CD8-positive, alpha-beta memory T cell (primary cell): ENCODE measurements at places on chromosomes 2 and 18.

GRCh38 chr2:202941771-202942170 is 29.7 kb downstream of the CARF start:
- no peak for DNase-seq

GRCh38 chr2:203675086-203675485 is 31.4 kb upstream of the CD28 start:
- DNase-seq, result no peak

GRCh38 chr2:227106845-227107759 is 56.9 kb downstream of the COL4A4 start:
- DNase-seq, result no peak

GRCh38 chr2:20617081-20617575 is 33.8 kb downstream of the HS1BP3 start:
- no peak for DNase-seq

DNA sequence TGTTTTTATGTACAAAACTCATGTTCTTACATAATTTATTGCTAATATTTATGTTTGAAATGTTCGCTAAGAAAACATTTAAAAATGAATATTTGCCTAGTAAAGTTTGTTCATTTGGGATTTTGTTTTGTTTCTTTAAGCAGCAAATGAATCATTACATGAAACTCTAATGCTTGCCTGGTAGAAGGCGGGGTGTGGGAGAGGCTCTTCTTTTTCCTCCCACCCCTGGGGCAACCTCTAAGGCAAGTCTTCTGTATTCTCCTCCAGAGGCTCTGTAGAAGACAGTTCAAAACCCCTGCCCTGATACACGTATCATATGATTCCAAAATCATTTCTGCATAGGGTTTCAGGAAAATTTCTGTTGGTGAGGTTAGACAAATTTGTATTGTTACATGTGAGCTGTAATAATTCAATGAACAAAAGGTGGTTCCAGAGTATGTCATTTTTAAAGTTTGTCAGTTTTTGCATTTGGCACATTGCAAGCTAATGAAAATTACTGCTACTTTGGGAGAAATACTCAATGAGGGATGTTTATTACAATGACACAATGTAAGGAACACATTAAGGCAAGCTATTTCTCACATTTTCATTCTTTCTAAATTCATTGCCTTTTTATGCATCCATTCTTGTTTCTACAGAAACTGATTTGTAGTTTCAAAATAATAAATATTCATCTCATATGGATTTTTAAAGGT is 302.3 kb upstream of the UBE2E3 start:
- DNase-seq, result no peak

- DNase-seq, result no peak
These were observed 232.0 kb downstream of the SH3BP4 start for GRCh38 chr2:235183786-235184185.

DNA sequence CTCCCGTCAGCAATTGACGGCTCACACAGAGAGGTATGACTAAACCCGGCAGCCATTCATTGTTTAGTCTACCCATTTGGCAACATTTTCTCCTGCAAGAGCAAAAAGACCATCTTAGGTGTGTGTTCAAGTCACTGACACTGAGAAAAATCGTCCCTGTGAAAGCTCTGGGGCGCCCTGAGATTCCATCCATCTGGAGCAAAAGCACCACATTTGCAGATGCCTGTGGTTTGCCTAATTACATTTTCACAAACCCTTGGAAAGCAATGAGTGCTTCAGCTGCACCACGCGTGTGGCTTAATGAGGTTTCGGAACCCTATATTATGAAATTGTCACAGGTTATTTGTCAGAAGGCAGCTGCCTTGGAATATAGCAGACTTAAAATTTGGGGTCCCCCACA is 110.7 kb upstream of the PTPRM start:
- DNase-seq, result no peak

DNA sequence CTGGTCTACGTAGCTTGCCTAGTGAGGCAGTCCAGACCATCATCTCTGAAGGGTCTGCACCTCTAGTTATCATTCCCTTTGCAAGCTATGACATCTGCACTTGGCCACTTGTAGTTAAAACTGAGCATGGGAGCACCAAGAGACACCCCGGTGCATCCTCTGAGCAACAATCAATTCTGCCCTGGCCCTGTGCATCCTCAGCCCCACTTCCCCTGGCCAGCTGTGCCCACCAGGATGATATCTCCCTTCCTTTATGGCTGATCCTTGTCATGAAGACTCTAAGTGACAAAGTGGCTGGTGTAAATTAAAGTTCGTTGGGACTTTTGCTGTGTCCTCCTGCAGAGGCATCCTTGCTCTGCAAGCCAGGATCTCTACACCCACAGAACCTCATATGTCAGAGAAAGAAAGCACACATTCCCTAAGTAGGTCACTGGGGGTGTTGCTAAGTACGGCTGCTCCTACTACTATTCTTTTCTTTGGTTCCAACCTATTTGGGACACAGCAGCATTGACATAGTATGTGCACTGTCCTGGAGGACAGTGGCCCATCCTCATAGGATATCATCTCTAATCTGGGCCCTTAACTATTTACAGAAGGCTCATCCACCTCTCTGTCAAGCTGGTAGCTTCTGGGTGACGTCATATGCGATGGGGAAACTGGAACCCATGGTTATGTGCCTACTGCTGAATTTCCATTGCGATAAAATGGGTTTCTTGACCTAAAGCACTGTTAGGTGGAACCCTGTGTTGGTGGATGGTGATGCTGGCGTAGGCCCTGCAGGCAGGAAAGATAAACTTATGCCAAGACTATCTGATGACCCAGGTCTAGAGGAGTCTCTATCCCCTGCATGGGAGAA is 384.3 kb upstream of the ID2 start:
- no peak for DNase-seq

DNA sequence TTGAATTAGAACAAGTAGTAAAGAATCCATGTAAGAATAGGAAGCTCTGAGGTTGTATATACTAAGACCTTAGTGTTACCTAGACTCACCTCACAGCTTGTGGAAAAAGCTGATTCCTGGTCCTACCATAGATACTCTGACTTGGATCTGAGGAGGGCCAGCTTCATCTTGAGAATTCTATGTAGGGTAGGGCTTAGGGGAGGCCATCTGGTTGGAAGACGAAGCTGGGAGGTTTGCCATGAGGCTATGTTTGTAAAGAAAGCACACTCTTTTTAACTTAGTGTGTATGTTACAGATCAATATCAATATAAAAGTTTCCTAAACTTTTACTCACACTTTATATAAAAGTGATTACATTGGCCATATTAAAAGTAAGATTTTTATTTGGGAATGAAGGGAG is 77.1 kb upstream of the GALNT5 start:
- no peak for DNase-seq

- no peak for DNase-seq
These were observed 129.3 kb upstream of the STON1 start for GRCh38 chr2:48400553-48401164.

- peak; percentile 91 for DNase-seq
These were observed at the start of gene KIF5C for GRCh38 chr2:148874868-148875341. Gene KIF5C, plus strand, starts transcription at chr2:148875227. Its CDS starts 391 bp downstream, at chr2:148875618.

DNA sequence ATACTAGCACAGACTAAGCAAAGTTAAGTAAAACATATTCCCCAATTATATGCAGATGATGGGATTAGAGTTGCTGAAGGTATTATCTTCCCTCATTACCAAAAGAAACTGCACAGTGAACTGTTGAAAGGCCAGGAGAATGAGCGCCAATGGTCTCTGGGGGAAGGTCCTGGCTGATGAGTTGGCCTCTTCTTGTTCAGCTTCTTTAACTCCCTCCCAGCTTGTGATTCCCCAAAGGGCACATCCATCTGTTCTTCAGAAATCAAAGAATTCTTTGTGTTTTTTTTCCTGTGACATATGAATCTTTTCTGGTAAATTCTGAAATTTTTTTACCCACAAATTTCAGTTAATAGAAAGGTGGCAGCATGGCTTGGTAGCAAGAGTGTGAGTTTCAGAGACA is 667.6 kb downstream of the CNTNAP5 start:
- DNase-seq, result no peak

DNA sequence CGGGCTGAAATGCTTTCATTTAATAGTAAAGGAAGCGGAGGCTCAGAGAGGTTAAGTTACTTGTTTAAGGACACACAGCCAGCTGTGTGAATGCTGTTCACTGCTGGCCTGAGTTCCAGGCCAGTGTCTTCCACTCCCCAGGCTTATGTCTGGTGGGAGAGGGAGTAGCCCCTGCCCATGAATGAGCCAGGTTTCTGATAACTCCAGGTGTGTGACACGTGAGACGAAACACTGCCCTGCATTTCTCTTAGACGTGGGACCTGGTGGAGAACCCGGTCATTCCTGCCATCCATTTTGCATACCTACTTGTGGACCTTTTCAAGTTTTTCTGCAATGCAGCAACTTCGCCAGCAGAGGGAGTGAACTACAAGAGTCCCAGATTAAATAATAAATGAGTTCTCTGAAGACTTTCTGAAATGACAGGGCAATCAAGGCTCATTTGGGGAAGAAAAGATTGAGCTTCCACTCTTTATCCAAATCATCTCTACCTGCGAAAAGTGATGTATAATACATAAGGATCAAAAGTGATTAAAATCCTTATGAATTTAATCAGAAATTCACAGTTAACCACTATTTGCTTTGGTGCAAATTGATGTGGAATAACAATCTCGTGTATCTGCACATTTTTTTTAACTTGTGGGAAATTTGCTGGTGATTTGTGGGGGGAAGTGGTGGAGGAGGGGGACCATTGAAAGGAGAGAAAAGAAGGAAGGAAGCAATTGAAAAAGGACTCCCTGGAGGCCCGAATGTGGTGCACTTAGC is 79.4 kb upstream of the ASB18 start:
- DNase-seq, result peak; percentile 38

DNA sequence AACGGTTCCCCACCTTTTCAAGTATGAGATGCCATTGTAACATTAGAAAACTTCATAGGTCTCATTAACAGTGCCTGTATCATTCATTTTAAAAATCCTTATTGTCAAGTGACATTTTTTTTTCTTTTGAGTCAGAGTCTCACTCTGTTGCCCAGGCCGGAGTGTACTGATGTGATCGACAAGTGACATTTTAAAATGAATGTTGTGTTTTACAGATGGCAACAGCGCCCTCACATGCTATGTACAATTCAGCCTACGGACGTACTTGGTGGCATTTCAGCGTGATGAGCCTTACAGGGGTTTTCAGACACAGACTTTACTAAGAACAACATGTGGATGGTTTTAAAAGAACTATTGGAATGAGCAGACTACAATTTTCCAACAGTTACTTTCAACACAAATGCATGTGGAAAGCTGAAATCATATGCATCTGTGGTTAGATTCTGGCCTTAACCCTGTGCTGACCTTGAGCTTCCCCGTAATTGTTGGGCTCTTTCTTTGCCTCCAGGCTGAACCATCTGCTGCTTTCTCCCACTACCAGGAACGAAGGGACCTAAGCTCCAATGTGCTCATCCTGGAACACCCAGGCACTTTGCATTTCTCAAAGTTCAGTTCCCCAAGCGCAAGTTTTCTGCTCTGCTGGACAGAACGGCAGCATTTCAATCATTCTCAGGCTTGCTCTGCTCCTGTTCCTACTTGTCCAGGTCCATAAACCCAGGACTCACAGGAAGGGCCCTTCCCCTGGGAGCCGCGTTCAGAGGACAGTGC is 119.9 kb upstream of the NDUFV2 start:
- no peak for DNase-seq

GRCh38 chr2:31378389-31378788 is 36.2 kb downstream of the XDH start:
- no peak for DNase-seq

GRCh38 chr18:70289351-70290312 is 787 bp downstream of the SOCS6 start:
- no peak for DNase-seq

GRCh38 chr2:37902991-37903390 is 22.1 kb upstream of the RMDN2 start:
- no peak for DNase-seq

- no peak for DNase-seq
These were observed 55.0 kb downstream of the NDUFA10 start for GRCh38 chr2:239970004-239970623.

DNA sequence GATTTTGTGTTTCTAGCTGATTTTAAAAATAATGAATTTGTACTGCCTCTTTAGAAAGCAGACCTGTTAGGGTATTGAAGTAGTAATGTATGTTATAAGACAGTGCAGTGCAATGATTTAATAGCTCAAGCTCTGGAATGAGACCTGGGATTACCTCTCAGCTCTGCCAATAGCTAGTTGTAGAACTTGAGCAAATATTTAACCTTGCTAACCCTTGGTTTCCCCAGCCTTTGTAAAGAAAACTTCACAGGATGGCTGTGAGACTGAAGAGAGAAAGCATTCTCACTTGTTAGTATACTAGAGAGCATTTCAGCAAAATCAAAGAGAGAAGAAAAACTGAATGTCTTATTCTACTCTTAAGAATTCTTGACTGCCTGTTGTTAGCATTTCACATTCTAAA is 293.9 kb downstream of the KIAA1328 start:
- DNase-seq, result no peak

DNA sequence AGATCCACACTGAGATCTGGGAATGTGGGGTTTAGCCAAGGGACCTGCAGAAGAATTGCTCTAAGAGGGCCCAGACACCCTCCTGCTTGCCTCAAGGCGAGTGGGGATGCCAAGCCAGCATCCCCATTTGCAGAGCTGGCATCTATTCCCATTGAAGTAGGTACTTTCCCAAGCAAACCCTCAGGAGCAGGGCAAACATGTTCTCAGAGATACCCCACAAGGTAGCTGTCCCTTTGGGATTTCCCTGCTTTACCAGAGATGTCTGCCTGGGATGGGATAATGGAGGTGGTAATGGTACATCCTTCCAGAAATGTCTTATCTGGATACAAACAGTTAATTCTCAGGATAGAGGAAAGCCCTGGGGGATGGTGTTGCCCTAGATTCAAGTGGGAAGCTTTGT is 51.2 kb downstream of the GYPC start:
- DNase-seq, result no peak

- no peak for DNase-seq
These were observed 289.0 kb upstream of the TFPI start for GRCh38 chr2:187842978-187843847.
